ENCODE measurements at places on chromosomes 3 and 15.

DNA sequence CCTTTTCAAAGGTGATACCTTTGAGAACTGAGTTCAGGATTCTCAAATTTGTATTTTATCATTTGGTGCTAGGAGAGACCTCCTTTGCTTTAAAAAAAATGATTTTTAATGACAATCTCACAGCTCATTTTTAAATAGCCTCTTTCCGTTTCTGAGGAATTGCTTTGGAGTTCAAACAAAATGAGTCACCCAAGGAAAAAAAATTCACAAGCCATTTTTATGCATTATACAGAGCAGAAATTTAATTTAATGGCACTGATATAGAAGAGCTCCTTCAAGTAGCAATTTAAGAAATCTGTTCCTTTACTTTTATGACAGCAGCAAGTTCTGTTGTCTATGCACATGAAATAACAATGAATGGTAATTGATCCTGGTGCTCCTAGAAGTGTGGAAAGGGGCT, 337.9 kb upstream of the KCNMB2 start:
- no peak for DNase-seq

DNA sequence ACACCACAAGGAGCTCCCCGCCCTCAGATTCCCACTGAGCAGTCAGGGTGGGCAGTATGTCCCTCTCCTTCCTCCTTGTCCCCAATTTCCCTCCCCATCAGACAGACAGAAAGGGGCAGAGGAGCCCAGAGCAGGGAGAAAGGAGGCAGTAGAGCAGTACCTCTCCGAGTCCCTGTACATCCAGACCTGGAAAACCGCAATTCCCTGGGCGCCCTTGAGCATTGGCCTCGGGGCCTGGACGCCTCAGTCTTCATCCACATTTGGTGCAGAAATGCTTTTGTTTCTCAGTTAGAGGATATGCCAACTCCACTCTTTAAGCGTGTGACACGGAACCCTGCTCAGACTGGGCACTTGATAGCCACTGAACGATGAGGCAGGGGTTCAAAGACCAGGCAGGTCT, 5.9 kb downstream of the ISG20 start:
- no peak for DNase-seq

DNA sequence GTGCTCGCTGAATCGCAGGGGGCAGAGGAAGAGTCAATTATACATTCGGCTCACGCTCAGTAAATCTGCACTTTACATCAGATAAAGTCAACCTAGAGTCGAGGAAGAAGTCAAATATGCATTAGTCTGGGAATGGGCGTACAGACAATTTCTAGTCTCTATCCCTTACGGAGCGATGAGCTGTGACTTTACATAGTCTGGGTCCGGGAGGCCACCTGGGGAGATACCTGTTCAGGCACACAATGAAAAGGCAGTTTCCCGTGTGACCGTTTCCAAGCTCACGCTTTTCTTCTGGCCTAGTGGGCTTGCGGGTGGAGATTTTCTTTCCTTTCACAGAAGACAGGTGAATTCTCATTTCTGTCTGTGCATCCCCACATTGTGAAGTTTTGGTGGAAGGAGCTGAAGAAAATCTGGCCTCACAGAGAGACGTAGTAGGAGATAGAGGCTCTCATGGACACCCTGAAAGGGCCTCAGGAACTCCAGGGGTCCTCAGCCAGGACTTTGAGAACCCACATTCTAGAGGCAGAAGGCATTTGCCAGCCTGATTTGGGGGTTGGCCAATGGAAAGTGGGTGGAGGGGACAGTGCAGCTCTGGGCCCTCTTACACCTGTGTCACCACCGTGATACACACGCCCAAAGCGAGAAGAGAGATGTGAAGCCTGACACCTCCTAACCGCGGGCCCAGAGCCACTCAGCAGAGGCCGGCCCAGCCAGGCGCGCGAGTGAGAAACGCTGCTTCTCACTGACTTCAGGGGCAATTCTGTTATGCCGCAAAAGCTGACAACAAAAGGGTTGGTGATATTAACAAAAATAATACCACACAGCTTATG, 10.7 kb upstream of the OCA2 start:
- no peak for DNase-seq

DNA sequence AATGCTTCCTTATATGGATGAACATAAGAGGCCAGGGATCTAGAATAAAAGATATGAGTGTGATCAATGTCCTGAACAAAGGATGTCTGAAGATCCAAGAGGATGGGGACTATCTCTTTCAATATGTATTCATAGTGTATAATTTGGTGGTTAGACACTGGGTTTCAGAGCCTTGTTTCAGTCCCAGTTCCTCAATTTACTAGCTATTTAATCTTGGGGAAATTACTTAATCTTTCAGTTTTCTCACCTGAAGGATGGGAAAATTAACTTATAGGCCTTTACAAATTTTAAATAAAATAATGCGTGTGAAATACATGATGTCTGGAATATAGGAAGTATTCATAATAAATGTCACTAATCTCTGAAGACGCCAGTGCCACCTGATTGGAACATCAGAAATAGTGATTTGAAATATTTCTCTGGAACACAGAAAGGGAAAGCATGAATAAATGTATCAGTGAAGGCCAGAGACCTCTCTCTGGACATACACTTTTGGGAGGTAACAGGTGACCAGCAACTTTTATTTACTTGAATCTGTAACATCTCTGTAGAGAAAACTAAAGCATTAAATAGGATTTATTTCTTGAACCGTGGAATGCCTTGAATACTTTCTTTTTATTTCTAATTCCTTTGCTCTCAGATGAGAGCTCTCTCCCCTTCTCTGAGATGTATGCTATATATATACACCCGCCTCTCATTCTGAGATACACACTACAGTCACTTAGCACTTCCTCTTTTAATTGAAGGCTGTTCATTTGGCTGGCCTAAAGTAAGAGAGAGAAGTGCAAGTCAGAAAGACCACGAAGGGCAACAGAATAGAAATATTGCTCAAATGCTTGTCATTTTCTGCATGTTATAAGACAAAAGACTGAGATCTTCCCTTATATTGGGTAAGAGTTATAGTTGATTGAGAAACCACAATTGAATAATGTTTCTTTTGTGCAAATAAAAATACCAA, 407.1 kb downstream of the LSAMP start:
- no peak for DNase-seq

- no peak for DNase-seq
Measured at GRCh38 chr3:14489641-14490040, 50.5 kb downstream of the GRIP2 start.

DNA sequence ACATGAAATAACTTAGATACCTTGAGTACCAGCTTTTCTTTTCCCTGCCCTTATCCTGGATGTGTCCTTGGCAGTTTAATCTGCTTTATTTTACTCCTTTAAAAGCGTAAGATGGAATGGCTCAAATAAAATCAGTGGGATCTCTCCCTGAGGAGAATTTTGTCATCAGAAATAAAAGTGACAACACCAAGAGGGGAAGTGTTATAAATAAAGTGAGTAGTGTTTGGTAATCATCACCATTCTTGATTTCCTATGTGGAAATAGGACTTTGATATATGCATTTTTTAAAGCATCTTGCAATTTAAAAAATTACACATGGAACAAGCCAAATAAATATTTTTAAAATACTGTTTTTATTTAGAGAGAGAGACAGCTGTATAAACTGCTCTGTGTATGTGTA, 76.5 kb downstream of the MBNL1 start:
- no peak for DNase-seq

DNA sequence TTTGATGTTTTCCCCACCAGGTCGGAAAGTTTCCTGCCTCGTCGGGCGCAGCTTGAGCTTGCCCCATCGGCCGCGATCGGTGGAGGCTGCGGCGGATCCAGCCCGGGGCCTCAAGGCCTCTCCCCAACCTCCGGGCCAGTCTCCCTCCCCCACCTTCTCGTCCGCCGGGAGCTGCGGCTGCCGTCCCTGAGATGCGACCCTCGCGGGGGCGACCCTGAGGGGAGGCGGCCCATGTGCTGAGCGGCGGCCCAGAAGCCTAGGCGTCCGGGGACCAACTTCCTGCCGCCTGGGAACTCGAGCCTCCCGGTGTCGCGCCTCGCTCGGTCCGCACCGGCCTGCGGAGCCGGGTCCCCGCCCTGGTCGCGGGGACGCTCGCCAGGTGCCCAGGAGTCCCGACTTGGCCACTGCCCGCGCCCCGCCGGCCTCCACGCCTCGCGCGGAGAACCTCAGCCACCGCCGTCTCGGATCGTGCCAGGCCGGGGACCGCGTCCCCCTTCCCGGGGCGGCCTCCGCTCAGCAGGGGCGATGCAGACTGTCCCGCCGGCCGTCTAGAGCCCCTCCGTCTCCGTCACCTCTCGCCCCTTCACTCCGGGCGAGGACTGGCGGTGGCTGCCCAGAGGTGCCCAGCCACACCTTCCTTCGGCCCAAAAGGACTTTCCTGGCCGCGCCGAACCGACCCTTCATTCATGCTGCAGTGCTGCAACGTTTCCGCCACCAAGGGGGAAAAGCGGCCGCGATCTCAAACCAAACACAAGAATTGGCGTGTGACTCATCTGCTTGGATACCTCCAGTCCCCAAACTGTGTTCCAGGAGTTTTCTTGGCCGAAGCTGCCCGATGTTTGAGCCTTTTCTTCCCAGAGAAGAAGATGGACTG, 656 bp downstream of the SLMAP start:
- DNase-seq: peak; percentile 32

GRCh38 chr3:78610462-78611125, 1157.2 kb downstream of the ROBO1 start:
- no peak for DNase-seq

GRCh38 chr15:76335307-76336253, 993 bp upstream of the ISL2 start:
- DNase-seq: no peak

- DNase-seq: no peak
Measured at GRCh38 chr3:58013973-58014649, 5.9 kb downstream of the FLNB start.

- peak; percentile 70 for DNase-seq
Measured at GRCh38 chr3:42635111-42635510, 18.4 kb upstream of the ZBTB47 start.

GRCh38 chr15:37550360-37551024, 383.9 kb upstream of the TMCO5A start:
- no peak for DNase-seq

- no peak for DNase-seq
Measured at GRCh38 chr15:101551696-101552591, 62.4 kb upstream of the PCSK6 start.

- DNase-seq: no peak
Measured at GRCh38 chr3:140117096-140117526, 182.1 kb downstream of the CLSTN2 start.

GRCh38 chr3:143084856-143085731, 34.5 kb upstream of the CHST2 start:
- DNase-seq: no peak

- DNase-seq: no peak
Measured at GRCh38 chr3:73768524-73769308, 144.0 kb upstream of the PDZRN3 start.

GRCh38 chr15:78317145-78317836, 17.9 kb upstream of the SKIC8 start:
- DNase-seq: no peak

DNA sequence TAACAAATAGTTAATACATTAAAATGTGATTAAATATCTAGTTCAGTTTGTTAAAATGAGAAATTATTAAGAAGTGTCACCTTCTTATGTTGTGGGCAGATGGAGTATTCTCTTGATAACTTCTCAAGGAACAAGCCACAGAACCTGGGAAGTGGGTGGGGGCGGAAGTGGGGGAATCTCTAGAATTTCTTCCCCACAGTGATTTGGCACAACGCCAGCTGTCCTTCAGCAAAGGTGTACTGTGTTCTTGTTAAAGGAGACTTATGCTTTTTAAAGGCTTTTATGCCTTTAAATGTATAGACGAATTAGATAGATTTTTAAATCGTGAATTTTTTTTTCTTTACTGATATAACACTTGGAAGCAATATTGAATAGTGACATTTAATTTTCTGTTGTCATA, 42.4 kb downstream of the SEC22A start:
- no peak for DNase-seq

- DNase-seq: no peak
Measured at GRCh38 chr3:25502233-25502632, 74.2 kb downstream of the RARB start.

DNA sequence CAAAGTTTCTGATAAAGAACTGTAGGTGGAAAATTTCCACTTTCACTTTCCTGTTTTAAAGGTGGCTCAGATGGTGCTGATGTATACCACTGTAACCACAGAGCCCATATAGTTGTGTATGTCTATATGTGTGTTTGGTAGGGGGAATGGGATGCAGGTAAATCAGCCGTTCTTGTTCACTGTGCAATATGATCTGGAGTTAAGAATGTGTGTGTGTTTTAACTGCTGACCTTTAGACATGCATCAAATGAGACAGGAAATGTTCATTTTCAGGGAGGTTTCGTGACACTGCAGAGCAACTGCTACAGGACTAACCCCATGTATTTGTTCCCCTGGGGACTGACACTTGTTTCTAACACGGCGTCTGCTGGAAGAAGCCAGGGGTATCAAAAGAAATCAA, 180.5 kb downstream of the TAFA4 start:
- DNase-seq: no peak

DNA sequence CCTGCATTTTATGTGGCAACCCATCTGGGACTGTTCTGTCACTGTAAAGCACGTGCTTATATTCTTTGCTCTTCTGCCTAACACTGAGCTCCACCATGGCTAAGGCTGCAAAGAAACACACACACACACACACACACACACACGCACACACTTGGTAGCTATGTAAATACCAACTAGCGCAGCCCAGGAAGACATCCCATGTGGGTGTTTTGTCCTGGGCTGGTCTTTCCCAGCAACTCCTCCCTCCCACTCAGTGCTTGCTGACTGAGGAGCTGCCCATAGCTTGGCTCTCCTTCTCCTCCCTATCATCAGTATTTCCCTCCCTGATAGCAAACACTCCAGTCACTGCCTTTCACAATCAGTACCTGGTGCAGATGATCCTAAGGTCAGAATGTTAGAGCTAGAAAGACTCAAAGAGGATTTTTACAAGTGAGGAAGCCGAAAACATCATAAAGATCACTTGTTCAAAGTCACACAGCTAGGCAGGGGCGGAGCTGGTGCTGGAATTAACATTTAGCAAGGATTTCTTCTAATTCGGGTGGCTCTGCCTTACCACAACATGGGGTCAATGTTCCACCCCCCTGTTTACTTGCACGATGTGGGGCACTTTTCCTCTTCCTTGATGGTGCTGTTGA, 377.1 kb upstream of the TBL1XR1 start:
- no peak for DNase-seq

- DNase-seq: no peak
Measured at GRCh38 chr3:133477487-133477886, 77.6 kb downstream of the BFSP2 start.

DNA sequence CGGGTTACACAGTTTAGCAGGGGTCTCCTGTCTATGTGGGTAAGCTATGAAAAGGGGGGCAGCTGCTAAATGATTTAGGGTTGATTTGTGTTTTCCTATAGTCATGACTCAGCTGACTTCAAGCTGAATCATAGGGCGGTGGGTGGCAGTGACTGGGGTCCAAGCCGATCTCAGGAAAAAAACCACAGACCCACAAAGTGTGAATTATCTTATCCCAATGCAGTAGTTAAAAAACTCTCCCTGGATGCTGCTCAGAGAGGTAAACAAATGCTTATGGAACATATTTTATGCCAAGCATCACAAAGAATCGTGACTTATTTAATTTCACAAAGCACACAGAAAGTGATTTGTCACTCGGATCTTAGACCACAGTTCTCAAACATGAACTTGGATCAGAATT, 18.4 kb upstream of the TOPAZ1 start:
- DNase-seq: no peak
